ENCODE measurements at places on chromosomes 16 and 17. TPM values are rescaled to one million over a fixed set of nuclear protein-coding genes. Genes with fewer than 3 reads are reported as not detected.

Gene ITGAL
- total RNA-seq = 1.1 TPM

Gene EVPLL
- total RNA-seq = not detected

GRCh38 chr16:13906168-13907089, 13.5 kb upstream of the ERCC4 start:
- no peaks in the 10 kb centered on the region for H3K4me1 ChIP-seq
- H3K27ac ChIP-seq = no peak overlapping the region
- peaks cover 10% of the 10 kb centered on the region for H3K27me3 ChIP-seq
- no peak for DNase-seq
- H3K4me3 ChIP-seq = no peak overlapping the region

DNA sequence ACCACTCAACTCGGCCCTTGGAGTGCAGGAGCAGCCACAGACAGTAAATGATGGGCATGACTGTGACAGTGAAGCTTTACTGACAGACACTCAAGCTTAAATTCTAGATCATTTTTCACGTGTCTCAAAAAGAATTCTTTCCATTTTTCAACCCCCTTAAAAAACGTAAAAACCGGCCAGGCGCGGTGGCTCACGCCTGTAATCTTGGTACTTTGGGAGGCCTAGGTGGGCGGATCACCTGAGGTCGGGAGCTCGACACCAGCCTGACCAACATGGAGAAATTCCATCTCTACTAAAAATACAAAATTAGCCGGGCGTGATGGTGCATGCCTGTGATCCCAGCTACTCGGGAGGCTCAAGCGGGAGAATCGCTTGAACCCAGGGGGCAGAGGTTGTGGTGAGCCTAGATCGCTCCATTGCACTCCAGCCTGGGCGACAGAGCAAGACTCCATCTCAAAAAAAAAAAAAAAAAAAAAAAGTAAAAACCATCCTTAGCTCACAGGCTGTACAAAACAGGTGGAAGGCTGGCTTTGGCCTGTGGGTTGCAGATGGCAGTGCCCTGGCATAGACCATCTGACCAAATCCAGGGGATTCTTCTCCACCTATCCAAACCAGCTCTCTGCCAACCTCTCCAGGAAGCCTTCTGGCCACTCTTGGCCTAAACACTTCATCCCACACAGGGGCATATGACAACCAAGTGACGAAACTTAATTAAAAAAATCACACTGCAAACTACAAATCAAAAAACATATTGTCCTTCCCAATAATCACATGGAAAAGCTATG, 18.3 kb downstream of the TBC1D16 start:
- peak overlapping the region; percentile 10 for H3K27ac ChIP-seq
- H3K4me1 ChIP-seq = peaks cover 12% of the 10 kb centered on the region
- no peaks in the 10 kb centered on the region for H3K27me3 ChIP-seq
- H3K36me3 ChIP-seq = peaks cover 37% of the 10 kb centered on the region

Gene MYH13
- not detected for total RNA-seq
